SK-N-SH treated with all-trans-retinoic acid at 6 μM for 48 hours (cell line): ENCODE measurements at places on chromosomes 11 and 22.

- ATAC-seq = no peak
These were observed 100.2 kb downstream of the SYN3 start for GRCh38 chr22:32958001-32958400.

GRCh38 chr11:20536784-20537183 is 62.6 kb upstream of the SLC6A5 start:
- no peak for ATAC-seq

- no peak for ATAC-seq
These were observed 335.3 kb upstream of the PITPNB start for GRCh38 chr22:28254396-28254795.

DNA sequence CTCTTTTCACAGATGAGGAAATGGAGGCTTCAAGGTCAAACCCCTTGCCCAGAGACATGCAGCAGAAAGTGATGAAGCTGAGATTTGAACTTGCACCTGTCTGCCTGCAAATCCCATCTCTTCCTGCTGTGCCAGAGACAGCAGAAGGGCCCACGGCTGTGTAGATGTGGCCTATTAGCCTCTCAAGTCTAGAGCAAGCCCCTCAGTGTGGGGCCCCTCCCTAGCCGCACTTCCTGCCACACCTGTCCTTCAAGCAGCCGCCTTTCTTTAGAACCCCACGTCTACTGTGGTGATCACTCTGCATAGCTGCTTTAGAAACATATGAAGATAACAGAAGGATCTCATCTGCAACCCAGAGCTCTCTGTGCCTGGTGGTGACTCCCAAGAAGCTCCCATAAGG is 41.2 kb upstream of the JAM3 start:
- ATAC-seq = no peak

DNA sequence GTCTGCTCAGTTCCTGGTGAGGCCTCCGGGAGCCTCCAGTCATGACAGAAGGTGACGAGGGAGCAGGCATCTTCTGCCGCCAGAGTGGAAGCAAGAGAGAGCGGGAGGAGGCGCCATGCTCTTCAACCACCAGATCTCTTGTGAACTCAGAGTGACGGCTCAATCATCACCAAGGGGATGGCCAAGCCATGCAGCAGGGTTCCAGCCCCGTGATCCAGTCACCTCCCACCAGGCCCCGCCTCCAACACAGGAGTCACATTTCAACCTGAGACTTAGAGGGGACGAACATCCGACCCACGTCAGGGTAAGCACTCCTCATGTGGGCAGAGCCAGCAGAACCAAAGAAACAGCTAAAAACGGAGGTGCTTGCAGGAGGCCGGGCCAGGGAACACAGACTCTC is 1470.5 kb downstream of the BRD1 start:
- no peak for ATAC-seq

GRCh38 chr22:50447576-50448551 is 27.0 kb downstream of the SBF1 start:
- ATAC-seq = no peak

DNA sequence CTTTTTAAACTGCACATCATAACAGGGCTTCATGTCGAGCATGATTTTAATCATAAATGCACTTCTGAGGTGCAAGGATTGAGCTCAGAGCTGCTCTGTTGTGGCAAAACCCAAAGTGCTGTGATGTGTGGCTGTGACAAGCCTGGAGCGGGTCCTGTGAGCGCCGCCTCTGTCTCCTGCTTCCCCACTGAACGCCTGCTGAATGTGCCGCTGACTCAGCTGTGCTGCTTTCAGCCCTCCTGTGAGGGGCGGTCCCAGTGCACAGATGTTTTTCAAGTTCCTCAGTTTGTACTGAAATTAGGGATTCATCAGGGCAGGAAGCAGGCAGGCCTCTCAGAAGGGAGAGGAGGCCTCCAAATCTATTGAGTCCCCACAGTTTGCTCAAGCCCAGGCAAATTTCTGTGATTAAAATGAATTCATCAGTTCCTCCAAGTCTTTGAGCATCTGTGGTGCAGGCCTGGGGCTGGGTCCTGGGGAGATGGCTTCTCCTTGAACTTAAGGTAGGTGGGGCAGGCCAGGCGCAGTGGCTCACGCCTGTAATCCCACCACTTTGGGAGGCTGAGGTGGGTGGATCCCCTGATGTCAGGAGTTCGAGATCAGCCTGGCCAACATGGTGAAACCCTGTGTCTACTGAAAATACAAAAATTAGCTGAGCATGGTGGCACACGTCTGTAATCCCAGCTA is 3.0 kb upstream of the GTSE1 start:
- ATAC-seq = no peak

DNA sequence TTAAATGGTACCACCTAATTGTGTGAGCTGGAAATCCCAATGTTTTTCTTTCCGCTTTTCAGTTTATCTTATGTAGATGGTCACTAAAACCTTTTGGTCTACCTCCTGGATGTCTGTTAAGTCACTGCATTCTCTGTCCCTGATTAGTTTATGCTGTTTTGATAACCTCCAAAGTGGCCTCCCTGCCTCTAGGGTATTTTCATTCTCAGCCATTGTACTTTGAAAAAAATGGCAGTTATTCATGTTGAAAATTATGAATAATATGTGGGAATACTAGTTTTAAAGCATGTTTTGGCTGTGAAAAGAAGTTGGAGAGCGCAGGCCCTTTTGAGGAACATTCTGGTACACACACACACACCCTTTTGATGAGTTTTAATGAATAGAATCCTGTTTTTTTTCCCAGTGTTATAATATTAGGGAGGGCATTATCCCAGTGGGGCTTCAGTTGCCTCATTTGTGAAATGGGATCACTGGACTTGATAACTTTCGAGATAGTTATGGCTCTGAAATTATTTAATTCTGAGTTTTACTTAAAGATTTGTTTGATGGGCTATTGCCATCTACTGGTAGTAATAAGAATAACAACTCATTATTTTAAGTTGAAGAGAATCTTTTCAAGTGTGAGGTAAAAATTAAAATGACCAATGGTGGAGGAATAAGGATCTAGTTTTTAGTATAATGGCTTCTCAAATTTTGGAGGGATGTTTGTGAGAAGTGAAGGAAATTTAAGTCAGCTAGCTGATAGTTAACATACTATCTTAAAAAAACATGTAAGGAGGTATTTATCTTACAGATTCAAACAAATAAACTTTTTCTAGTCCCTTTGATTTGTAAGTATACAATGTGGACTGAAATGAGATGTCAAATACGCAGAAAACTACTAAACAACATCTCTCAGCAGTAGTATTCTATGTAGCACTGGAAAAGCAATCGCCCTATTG is 3.9 kb downstream of the FDX1 start:
- ATAC-seq = no peak

- no peak for ATAC-seq
These were observed 329.5 kb downstream of the MIAT start for GRCh38 chr22:26986884-26987283.

- no peak for ATAC-seq
These were observed 34.9 kb downstream of the FAM181B start for GRCh38 chr11:82698576-82699352.

GRCh38 chr11:74208507-74208906 is 37.4 kb downstream of the PPME1 start:
- ATAC-seq = no peak

DNA sequence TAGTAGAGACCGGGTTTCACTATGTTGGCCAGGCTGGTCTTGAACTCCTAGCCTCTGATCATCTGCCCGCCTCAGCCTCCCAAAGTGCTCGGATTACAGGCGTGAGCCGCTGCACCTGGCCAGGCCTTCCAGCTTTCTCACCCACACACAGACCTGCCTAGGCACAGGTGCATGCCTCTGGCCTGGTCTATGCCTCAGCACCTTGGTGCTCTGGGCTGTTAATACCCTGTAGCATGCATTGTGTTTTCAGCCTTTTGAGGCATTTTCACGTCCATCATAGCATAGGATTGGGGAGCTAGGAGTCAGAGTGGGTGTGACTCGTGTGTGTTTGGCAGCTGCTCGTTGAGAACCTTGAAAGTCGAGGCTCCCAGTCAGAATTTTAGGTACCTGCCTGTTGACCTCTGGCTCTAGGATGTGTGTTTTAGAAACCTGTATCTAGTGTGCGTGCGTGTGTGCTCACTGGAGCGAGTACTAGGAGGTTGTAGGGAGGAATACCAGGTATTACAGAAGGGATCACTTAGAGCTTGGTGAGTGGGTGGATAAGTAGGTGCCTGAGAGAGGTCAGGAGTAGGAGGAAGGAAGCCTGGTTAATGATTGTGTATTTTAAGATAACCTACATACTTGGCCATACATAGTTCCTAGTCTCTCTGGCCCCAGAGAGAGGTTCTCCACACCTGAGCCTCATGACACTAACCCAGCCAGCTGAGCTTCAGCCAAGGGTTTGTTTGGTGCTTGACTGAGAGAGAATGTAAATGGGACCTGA is 20.0 kb downstream of the CRKL start:
- no peak for ATAC-seq

GRCh38 chr11:57131080-57131790 is 50.5 kb upstream of the LRRC55 start:
- ATAC-seq = peak; percentile 73; the same call in 2 of the 3 replicates

GRCh38 chr22:36466258-36466657 is 15.2 kb downstream of the TXN2 start:
- no peak for ATAC-seq

- no peak for ATAC-seq
These were observed 22.6 kb downstream of the FADD start for GRCh38 chr11:70225681-70226177.

GRCh38 chr11:124482362-124483147 is 37.1 kb upstream of the OR8B8 start:
- ATAC-seq = peak; percentile 43

- ATAC-seq = no peak
These were observed 12.2 kb downstream of the OR8D1 start for GRCh38 chr11:124301548-124301947.

- ATAC-seq = no peak
These were observed 46.5 kb downstream of the NEU3 start for GRCh38 chr11:75035256-75035655.

GRCh38 chr11:44955015-44955738 is 4.5 kb upstream of the TP53I11 start:
- peak; percentile 48 for ATAC-seq

DNA sequence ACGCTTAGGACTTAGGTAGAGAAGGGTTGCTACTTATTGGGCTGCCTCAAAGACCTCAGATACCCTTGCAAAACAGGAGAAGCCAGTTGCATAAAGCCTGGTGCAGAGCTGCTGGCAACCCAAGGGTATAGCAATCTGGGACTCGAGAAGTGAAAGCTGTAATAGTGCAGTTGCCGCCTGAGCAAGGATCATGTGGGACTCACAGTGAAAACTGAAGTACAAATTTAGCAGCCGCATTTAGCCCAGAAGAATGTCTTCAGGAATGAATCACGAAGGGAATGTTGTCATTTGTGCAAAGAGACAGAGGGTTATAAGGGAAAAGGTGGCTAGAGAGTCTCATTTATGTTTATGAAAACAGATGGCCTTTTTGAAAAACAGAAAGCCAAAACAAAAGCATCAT is 267.2 kb downstream of the TENM4 start:
- ATAC-seq = peak; percentile 26; the same call in 2 of the 3 replicates

DNA sequence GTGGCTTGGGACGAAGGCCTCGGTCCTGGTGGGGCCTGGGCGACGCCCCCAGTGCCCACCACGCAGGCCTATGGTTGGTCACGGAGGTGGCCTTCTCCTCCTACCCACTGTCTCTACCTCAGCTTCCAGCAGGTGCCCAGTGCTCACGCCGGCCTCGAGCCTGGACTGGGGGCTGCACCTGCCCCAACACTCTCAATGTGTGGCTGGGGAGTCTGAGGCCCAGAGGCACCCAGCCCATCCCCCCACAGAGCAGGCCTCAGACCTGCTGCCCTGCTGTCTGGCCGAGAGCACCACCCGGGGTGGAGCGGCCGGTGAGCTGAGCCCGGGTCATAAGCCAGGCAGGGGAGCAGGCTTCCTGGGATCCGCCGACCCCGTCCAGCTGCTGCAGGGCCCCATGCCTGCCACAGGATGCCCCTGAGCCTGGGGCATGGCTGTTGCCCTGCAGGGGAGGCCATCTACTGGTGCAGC is 28.6 kb upstream of the MUC5AC start:
- ATAC-seq = no peak

GRCh38 chr11:122207505-122207904 is 91.5 kb upstream of the BLID start:
- ATAC-seq = no peak

DNA sequence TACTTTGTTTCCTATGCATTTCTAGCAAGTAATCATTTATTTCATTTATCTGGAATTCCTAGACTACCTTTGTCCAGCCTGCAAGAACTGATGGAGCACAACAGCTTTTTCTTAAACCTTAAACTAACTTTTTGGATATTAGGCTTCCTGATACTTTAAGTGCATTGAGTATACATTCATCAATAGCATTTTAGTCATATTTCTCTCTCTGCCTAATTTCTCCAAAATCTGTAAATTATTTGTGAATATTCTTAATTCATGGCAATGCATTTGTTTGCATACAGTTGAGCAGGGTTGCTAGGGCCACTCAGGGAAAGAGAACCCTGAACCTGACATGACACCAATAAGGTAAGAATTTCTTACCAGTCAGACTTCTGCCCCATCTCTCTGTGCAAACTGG is 29.1 kb upstream of the APLNR start:
- ATAC-seq = no peak

DNA sequence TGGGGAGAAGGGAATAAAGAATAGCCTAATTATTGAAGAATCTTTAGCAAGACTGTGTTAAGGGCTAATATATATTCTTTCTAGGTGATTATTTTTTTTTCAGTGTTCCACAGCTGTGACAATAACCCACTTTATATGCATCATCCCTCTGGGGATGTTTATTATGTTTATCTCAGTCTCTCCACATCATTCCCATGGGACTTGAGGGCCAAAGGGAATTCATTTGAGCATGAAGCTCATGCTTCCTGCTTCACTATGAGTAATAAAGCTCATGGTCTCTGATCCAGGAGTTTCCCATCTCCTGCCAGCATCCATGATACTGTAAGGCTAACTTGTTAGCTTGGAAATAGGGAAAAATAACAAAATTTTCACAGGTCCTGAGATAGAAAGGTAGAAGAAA is 1888.4 kb downstream of the LRRC4C start:
- ATAC-seq = no peak

- no peak for ATAC-seq
These were observed 15.6 kb downstream of the SYNGR1 start for GRCh38 chr22:39365492-39365780.

DNA sequence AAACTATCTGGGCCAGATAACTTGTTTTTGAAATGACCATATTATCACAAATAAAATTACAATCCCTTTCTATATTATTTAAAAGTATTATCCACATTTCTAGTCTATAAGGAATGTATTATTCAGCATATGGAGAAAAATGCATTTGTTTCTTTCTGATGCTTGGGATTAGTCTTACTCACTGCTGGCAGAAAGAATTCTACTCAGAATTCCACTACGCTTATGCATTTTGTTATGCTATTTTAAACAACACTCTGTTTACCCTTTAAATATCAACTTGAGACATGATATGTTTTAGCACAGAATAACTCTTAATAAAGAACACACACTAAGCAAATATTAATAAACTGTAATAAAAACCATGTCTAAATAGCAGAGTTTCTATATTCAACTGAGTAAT is 77.6 kb upstream of the ANO3 start:
- peak; percentile 49; the same call in 2 of the 3 replicates for ATAC-seq

- no peak for ATAC-seq
These were observed 9.2 kb upstream of the QSER1 start for GRCh38 chr11:32883421-32883820.

GRCh38 chr11:64742087-64742888 is 1.7 kb downstream of the RASGRP2 start:
- ATAC-seq = no peak
